ENCODE measurements at places on chromosomes 2 and 18.

GRCh38 chr18:69956057-69956456 lies 8.4 kb upstream of the CD226 start:
- DNase-seq = peak; percentile 15

GRCh38 chr18:76464281-76465259 lies 30.5 kb downstream of the ZNF516 start:
- DNase-seq = no peak

DNA sequence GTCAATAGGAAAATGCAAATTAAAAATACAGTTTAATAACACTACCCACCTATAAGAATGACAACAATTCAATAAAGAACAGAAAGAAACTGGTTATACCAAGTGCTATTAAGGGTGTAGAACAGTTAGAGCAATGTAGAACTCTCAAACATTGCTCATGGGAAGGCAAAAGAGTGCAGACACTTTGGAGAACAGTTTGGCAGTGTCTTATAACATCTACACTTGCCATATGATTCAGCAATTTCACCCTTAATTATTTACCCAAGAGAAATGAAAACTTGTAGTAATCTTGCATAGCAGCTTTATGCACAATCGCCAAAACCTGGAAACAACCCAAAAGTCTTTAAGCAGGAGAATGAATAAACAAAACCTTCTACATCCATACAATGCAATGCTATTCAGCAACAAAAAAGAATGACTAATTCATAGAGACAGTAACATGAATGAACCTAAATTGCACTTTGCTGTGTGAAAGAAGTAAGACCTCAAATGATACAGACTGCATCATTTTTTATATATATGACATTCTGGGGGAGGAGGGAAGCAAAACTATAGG lies 455.2 kb downstream of the THSD7B start:
- peak; percentile 8 for DNase-seq

DNA sequence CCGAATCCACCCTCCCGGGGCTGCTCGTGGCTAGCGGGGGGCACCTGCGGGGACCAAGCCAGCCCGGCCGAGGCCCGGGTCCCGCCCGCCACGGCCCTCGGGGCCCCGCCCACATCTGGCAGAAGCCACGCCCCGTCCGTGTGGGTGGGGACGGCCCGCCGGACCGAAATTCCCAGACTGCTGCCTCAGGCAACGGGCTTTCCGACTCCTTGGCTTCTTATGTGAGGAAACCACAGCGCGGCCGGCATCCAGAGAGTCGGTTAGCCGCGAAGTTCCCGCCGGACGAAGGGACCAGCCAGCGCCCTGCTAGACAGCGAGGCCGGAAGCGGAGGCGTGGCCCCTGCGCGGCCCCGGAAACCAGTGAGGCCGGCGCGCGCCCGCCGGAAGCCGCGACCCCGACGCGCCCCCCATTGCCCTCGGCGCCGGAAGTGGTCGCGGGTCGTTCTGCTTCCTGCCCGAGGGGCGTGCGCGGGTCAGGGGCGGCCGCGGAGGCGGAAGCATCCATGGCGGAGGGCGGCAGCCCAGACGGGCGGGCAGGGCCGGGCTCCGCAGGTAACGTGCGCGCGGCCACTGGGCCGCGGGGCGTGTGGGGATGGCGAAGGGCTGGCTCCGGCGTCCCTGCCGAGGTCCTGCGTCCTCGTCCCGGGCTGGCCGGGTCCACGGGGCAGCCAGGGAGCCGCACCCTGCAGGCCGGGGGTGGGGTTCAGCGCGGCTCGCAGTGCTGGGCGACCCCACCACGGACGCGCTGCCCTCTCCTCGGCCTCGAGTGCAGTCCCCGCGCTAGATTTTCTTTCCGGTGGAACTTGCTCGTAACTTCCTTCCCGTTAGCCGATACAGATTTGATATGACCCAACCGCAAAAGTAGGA lies at the start of gene ASB1:
Gene ASB1 (plus strand): TSS at position 360 of the 867 bp plus-strand sequence. CDS start 144 bp downstream, at position 504.
- peak; percentile 94 for DNase-seq

DNA sequence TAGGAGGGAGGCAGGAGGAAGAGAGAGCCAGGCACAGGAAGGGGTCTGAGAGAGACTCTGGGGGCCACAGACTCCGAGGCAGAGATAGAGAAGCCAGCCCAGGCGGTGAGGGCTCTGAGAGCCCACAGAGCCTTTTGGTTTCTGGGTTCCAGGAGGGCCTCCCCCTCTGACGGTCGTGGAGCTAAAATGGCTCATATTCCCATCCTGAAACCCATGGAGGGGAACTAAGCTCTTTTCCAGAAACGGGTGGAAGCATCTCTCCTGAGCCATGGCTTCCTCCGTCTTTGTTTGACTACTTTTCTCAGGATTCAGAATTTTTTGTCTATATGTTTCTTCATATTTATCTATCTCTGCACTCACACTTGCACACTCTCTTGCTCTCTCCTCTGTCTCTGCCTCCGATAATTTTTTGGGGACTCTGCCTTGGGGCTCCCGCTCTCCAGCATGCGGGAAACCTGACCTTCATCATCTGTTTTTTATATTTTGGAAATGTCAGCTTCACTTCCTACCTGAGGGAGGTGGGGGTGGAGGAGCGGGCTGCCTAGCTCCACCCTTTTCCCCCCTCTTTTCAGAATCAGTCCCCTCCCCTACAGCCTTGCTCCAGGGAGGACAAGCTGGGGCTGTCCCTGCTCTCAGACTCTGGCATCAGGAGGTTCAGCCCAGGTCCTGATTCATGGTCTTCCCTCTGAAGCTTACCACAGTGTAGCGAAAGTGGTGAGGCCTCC lies 5.0 kb upstream of the PKDCC start:
- no peak for DNase-seq

- no peak for DNase-seq
These were observed 21.2 kb downstream of the ALS2 start for GRCh38 chr2:201759567-201759966.

GRCh38 chr18:3722649-3723433 lies 272.9 kb downstream of the TGIF1 start:
- no peak for DNase-seq

DNA sequence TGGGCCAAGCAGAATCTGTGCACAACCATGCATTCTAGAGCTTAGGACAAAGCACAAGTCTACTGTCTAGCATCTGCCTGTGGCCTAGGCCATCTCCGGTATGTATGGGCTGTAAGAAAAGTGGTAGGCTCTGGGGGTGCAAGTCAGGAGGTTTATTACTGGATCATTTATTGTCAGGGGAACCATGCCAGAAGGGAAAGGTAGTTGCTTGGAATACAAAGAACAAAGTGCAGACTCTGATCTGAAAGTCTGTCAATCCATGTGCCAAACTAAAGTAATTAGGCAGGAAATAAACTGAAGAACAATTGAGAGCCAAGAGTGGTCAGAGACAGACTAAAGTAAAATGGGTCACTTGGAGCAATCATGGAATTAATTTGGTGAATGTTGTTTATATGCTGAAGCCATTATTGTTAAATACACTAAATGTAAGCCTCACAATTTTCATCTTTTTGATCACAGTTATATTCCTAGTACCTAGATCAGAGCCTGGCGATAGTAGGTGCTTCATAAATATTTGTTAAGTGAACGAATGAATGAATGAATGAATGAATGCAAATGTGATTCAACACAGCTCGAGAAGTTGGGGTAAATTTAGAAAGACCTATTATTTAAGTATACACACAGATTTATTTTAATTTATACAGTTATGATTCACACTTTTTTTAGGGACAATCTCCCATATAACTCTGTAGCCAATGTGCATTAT lies 260.7 kb upstream of the STON1 start:
- no peak for DNase-seq

- no peak for DNase-seq
These were observed 102.6 kb downstream of the POLR1A start for GRCh38 chr2:86003104-86003503.

DNA sequence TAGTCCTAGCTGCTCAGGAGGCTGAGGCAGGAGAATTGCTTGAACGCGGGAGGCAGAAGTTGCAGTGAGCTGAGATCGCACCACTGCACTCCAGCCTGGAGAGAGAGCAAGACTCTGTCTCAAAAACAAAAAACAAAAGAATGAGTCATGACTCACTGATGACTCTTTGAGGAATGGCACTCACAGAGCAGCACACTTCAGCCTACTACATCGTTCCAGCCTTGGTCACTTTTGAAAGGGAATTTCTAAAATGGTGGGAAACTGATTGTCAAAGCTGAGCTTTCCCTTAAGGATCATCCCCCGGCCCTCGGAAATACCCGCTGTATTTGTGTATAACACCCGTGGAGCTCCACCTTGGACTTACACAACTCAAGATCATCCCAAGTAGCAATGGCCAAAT lies 217.3 kb upstream of the HS6ST1 start:
- DNase-seq = peak; percentile 84

- no peak for DNase-seq
These were observed 13.0 kb downstream of the DTNA start for GRCh38 chr18:34723143-34723542.

GRCh38 chr2:234753701-234754100 lies 198.1 kb upstream of the SH3BP4 start:
- no peak for DNase-seq

DNA sequence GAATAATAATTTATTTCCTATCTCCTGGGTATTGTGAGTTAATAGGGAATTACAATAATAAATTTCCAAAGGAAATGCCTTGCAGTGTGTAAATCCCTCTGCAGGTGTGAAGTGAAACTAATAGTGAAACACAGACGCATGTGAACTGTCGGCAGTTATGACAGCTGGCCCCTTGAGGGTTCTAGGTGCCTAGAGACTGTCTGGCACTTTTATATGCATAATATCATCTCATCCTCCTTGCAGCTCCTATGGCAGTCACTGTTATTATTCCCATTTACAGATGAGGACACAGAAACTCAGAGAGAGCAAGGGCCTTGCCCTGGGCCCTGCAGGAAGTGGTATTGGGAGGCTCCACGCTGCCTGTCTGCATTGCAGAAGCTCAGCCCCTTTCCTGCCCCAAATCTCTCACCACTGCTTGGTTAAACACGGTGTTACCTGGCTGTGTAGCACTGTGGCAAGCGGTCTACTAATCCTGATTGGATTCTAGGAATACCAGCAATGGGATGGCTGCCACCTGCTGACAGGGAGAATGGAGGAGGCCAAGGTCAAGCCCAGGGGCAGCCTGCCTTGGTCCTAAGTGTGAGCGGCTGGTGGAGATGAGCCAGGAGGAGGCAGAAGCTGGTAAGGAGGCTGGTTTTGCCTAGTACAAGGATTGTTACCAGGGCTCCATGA lies 32.8 kb upstream of the ACKR3 start:
- no peak for DNase-seq

DNA sequence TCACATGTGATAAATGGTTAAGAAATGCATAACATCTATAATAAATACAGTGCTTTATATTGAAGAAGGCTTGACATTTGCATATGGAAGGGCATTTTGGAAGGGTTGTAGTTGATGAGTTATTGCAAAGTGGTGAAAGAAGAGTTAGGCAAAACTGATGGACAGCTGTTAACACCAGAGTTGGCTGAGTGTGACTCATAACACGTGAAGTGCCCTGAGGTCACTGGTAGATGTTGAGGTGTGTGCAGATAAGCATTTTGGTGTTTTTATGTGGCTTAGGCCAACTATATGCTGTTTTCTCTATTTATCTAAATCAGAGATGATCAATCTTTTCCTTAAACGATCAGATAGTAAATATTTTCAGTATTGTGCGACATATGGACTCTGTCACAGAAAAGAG lies 154.3 kb upstream of the KCNH7 start:
- DNase-seq = no peak

DNA sequence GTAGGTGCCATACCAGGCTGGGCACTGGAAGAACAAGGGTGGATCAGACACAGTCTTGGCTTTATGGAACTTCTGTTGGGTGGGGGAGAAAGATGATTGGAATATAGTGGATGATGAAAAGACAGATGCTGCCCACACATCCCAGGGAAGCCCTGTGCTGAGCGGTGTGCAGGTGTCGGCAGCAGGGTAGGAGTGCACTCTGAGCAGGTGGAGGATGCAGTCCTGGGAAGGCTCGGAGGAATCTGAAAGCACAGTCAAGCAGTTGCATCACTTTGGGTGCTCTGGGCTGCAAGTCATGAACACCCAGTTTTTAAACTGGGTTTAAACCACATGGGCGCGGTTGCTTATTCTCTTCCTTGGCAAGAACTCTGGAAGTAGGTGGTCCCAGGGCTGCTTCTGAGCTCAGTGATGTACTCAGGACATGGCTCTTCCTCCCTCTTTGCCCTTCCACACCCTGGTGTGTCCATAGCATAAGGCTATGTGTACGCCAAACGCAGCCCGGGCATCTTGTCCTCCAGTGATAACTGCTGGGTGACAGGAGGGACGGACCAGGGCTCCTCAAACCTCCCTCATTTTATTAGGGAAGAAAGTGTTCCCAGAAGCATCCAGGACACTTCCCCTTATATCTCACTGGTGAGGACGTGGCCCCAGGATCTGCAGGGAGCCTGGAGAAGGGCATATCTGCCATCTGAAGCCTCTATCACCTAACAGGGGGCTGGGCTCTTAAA lies 84.0 kb downstream of the SH3RF3 start:
- no peak for DNase-seq

DNA sequence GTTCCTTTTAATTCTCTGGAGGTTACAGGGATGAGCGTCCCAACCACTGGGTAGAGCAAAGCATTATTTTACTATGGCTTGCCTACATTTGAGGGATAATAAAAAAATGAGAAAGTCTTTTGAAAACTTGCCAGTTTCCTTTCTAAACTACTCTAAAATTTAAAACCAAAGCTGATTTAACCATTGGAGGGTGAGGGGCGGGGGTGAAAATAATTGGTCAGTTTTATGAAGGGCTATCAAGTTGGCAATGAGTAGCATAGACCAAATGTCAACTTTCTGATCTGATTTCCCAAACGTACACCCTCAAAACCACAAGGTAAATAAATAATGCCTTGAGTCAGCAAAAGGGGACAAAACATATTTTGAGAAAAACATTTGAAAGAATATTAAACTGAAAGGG lies 85.7 kb upstream of the STK17B start:
- DNase-seq = no peak

- DNase-seq = no peak
These were observed 173.4 kb downstream of the TMEM200C start for GRCh38 chr18:5721924-5722323.

- no peak for DNase-seq
These were observed 50.1 kb downstream of the UBR3 start for GRCh38 chr2:169877398-169877797.

Measured in GM03348 (cell line).